Non-pigmented ciliary epithelial cell (primary cell): ENCODE measurements at places on chromosomes 6 and 20.

DNA sequence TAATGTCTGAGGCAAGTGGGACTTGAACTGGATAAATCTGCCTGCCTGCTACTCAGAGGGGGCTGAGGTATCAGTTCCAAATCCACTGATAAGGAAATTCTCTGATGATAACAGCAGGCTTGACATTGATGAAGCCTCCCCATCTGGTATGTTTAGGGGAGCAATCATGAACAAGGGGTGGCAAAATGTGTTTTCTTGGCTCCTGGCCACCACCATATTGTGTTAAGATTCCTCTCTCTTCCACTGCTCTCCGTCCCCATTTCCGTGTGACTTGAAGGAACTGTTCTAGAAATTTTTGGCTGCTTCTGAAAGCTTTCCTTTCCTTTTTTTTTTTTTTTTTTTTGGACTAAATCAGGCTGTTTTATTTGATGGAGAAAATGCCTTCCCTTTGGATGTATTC lies 335.3 kb upstream of the NRSN1 start:
- DNase-seq: no peak

DNA sequence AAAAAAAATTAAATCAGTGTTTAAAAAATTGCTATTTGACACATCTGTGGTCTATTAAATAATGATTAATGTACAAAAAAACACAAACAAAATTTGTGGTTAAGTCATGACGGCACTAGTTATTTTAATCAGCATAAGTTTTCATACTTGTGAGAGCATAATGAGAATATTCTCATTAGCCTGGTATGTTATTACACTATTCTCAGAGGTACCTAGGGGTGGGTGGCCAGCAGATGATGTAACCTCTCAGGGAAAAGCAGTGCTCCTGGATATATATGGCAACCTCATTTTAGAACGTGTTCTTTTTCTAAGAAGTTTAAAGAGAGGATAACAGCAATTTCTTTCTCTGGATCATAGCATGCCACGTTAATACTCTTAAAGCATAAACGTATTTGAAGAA lies 109.2 kb downstream of the GJA1 start:
- DNase-seq: no peak

- no peak for DNase-seq
Measured at GRCh38 chr6:16540804-16541752, 220.2 kb downstream of the ATXN1 start.

DNA sequence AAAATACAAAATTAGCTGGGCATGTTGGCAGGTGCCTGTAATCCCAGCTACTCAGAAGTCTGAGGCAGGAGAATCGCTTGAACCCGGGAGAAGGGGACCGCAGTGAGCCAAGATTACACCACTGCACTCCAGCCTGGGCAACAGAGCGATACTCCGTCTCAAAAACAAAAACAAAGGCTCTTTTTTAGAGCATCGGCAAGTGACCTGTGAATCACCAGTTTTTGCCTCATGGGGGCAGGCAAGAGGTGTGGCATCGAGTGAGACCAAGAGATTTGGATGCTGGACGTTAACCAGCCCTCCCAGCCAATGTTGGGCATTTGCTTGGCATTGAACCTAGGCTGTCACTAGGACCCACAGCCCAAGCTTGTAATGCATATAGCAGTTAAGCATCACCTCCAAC lies 14.6 kb upstream of the CDK5RAP1 start:
- DNase-seq: no peak

- DNase-seq: no peak
Measured at GRCh38 chr6:7214468-7214867, 98.5 kb downstream of the SSR1 start.

GRCh38 chr6:1406306-1407072 lies 17.1 kb downstream of the FOXF2 start:
- no peak for DNase-seq

DNA sequence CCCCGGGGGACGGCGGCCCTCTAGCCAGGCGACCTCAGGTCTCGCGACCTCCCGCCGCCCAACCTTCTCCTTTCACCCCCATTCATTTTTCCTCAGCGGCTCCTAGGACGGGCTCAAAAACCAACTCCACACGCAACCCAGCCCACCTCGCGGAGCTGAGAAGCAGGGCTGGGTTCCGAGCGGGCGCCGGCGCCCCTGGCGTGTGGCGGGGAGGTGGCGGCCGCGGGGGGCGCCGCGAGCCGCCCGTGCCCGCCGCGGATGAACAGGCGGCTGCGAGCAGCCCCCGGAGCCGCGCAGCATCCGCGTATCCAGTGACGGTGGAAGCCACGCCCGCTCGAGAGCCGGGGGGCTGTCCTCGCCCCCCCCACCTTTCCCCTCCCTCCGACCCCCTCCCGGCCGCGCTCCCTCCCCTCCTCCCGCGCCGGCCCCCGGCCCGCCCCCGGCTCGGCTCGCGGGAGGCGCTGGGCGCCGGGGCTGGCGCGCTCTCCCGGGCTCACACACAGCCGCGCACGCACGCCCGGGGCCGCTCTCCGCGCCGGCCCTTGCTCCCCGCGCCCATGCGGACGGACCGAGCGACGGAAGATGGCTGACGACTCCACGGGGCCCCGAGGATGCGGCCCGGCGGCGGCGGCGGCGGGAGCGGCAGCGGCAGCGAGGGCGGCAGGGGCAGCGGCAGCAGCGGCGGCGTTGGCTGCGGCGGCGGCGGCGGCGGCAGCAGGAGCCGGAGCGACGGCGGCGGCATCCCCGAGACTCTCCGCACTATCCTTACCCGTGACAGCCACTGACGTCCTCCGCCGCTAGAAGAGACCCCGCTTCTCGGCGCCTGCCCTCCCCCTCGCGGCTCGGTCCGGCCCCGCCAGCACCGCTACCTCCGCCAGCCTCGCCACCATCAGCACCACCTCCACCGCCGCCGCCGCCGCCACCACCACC lies at the start of gene SOBP:
SOBP (plus strand) TSS at position 482 of the 930 bp plus-strand sequence. CDS start 500 bp downstream, outside the sequence.
- DNase-seq: no peak

GRCh38 chr20:62523473-62524203 lies 47.8 kb upstream of the GATA5 start:
- no peak for DNase-seq

DNA sequence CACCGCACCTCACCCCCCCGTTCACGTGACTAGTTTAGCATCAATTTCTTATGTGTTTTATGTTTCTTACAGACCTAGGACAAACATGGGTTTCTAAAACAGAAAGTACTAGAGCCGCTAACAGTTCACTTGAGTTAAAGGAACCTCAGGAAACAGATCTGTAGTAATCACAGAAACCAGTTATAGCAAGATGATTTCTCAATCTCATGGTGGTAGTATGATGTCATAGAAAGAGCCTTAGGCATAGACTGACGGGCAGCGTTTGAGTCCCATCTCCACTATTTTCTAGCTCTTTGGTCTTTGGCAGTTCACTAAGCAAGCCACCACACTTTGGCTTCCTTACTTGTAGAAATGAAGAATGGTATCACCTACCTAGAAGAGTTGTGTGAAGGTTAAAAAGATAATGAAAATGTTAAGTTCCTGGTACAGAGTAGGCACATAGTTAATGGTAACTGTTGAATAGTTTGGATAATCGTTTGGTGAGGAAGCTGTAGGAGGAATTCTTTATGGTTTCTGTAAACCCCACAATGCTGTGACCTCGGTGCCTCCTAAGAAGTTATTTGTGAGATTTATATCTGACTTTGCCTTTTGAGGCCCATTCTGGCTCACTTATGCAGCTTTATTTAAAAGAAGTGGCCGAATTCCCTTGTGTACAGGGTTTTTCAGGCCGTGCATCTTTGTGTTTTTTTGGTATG lies 21.3 kb downstream of the CTNNBL1 start:
- peak; percentile 34 for DNase-seq

GRCh38 chr20:47164140-47164539 lies 192.4 kb downstream of the ZMYND8 start:
- no peak for DNase-seq

GRCh38 chr6:53910834-53911233 lies 116.0 kb downstream of the LRRC1 start:
- DNase-seq: no peak

DNA sequence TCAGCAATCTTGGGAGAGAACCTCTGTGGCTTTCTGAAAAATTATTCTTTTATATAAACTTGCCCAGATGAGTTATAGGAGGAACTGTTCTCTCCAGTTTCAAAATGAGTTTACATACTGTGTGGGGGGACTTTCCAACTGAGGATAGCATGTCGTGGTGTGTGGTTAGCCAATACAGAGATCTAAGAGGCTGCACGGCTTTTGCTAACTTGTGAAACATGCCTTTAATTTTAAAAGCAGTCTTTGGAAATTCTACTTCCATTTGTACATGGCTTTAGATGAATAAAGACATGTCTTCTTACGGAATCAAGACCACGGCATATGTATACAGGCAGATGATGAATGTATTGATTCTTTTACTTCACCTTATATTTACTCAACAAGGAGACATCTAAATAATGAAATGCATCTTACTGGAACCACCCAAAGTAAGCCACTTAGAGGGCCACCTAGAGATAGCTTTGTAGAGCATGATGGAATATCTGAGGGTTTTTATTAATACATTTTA lies 39.8 kb downstream of the HIVEP1 start:
- no peak for DNase-seq

- no peak for DNase-seq
Measured at GRCh38 chr20:23018941-23019340, 16.2 kb upstream of the SSTR4 start.

DNA sequence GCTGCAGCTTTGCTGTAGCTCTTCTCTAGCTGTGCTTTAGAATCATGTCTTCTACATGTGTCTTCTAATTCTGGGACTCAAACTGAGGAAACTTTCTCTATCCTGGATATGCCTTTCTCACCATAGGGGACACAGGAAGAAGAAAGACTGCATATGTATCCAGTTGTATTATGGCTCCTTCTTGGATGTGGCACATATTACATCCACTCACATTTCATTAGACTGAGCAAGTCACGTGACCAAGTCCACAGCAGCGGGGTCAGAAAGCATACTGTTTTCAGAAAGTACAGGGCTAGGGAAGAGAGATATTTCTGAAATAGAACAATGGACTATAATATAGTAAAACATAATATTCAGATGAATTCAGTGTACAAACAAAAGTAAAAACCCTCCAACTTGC lies 187.6 kb upstream of the RIMS1 start:
- DNase-seq: no peak

DNA sequence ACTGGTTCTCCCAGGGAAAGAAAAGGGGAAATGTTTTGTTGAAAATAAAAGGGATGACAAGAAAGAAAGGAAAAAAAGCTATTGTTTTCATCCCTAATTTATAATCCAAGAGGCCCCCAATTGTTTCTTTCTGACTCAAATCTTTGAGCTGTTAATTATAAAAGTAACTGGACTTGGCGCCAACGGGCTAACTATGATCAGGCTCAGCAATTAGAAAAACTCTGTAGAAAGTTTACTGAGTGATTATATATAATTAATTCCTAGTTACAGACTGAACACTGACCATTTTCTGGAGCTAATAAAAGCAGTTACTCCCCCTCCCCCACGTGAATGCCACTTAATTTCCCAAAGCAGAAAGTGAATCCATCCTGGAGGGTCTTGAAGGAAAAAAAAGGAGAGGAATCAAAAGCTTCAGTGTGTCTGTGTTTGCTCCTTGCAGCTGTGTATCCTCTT lies 3.2 kb downstream of the ZMYND8 start:
- DNase-seq: no peak

DNA sequence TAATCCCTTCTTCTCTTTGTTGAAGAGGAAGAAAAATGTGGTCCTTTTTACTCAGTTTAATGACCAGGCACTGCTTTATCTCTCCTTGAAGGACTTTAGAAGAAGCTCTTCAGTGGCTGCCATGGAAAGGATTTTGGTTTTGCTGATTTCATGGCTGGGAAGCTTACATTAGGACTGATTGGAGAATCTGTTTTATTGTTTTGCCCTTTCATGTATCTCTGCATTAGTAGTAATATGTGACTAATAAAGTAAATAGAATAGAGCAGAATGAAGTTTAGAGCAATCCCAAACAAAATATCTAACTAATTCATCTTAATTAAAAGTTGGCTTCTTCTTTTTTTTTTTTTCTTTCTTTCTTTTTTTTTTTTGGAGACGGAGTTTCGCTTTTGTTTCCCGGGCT lies 502.9 kb downstream of the HAO1 start:
- DNase-seq: no peak

DNA sequence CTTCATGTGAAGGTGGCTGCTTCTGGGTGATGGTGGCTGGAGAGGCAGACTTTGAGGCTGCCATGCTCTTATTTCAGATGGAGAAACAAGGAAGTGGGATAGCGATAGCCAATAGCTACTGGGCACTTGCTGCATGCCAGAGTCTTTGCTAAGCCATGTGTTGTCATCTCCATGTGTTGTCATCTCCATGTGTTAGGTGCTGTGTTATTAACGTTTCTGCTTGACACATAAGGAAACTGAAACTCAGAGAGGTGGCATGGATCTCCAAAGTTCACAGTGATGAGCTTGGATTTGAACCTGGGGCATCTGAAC lies 16.9 kb downstream of the KIAA1755 start:
- no peak for DNase-seq

DNA sequence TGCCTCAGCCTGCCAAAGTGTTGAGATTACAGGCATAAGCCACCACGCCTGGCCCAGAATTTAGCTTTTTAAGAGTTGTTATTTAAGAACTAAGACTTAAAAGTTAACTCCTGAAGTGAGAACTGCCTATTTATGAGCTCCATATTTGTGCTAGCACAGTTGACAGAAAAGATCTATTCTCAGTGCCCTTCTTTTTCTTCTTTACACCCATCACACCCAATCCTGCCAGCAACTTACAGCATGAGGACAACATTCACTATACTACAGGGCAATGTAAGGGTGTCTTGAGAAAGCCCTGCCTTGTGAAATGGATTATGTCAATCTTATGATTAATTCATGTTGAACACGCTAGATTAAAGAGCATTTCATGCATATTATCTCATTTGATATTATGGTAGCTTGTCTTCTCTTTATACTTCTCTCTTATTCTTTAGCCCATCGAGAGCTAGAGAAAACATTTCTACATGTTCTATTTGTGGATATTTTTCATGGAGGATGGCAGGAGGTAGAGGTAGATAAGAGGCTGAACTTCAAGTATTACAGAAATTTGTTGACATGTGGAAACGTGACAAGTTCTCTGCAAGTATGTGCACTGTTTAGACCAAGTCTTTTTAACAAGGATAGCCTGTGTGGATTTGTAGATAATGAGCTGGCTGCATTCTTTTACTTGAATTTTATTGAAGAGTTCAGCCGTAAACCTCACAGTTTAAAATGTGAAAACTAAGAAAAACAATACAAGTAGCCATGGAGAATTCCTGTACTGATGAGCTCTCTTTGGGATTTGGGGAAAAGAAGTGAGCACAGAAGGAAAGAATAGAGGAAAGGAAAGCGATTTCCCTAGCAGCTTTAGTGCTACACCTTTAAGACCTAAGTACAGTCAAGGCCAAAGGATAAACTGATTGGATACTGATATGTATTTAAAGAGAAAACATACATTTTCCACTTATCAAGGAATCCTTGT lies 212.2 kb downstream of the ARHGAP18 start:
- no peak for DNase-seq
